Gastroesophageal sphincter (tissue), 4 donors: ENCODE measurements at places on chromosomes 16 and 17. TPM values are rescaled to one million over a fixed set of nuclear protein-coding genes. Genes with fewer than 3 reads are reported as not detected.

Gene HOXB4
- 6.3 TPM for total RNA-seq

Gene DYNLL2
- 28.3 TPM for total RNA-seq

Gene KRTAP3-1
- not detected for total RNA-seq

Gene TBC1D3I
- total RNA-seq: not detected

Gene BCAR1
- total RNA-seq: 63.7 TPM

Gene MYH11
- 23,237 TPM for total RNA-seq

Gene ZFPM1
- total RNA-seq: 0.52 TPM

Gene VWA3A
- total RNA-seq: 0.35 TPM

Gene CTRB2
- total RNA-seq: not detected

Gene SPIRE2
- total RNA-seq: 1.8 TPM
